ENCODE measurements at places on chromosomes 4 and X.
A peak's percentile ranks its signal among the peaks of the same experiment; 100 is the strongest.

DNA sequence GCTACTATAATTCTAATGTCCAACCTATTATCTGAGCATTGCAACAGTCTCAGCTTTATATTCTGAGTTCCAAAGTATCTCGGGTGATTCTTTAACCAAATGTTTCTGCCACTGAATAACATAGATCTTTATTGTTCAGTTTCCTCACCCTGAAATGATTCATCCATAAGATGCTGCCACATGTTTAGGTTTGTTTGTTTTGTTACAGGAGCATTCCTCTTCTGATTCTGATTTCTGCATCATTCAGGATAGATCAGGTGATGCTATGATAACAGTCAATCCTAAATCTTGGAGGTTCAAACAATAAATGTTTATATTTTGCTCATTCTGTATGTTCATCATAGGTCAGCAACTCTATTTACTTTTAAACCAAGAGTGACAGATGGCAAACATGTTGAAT, 927.6 kb downstream of the PCDH7 start:
- DNase-seq = no peak

GRCh38 chr4:88533088-88533790, 9.7 kb upstream of the PYURF start:
- no peak for DNase-seq

- no peak for DNase-seq
These were observed 312.8 kb upstream of the EPHA5 start for GRCh38 chr4:65983061-65983460.

GRCh38 chr4:82809619-82810018, 11.0 kb upstream of the SCD5 start:
- no peak for DNase-seq

- peak; percentile 57 for DNase-seq
These were observed 1.2 kb upstream of the MORF4L2 start for GRCh38 chrX:103687696-103688201.

- no peak for DNase-seq
These were observed 9.2 kb downstream of the HNRNPH2 start for GRCh38 chrX:101417190-101417589.

DNA sequence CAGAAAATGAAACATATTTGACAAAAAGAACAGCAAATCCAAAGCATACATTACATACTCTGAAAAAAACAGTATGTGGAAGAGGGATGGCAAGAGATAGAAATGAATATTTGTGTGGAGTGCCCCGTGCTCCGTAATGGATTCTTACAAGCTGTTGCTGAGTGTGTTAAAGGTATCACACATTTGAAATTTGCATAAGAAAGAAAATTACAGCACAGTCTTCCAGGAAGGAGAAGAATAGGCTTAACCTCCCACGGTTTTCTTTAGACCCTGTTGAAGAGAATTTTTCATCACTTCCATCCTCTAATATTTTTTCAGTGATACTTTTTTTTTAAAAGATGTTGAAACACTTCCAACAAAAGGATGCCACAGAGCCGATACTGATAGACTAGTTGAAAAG, 1489.4 kb downstream of the RAPGEF2 start:
- no peak for DNase-seq

GRCh38 chrX:101639583-101639982, 20.1 kb downstream of the ARMCX2 start:
- DNase-seq = no peak

GRCh38 chrX:109732807-109733612, at the start of gene ACSL4:
ACSL4 (minus strand) TSS chrX:109733257; CDS start chrX:109683363, 49,894 bp downstream.
- peak; percentile 90 for DNase-seq

GRCh38 chr4:23897564-23898109, 7.8 kb upstream of the PPARGC1A start:
- DNase-seq = no peak

DNA sequence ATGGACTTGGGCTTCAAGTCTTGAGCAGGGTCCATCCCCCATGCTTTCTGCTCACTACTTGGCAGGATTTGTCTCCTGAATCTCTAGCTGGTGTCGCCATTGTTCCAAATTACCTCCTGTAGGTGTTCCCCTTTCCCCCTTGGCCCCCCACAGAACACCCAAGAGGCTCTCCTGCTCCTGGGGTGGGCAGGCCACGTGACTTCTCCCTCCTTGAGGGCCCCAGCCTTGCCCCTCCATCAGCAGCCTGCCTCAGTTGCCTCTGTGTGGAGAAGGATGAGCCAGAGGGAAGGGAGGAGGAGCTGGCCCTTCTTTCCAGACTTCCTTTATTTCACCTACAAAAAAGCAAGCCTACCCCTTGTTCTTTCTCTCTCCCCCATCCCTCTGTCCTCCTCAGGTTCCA, 1.8 kb downstream of the GPR78 start:
- no peak for DNase-seq

GRCh38 chr4:52052475-52052780, 1.3 kb downstream of the SPATA18 start:
- no peak for DNase-seq

DNA sequence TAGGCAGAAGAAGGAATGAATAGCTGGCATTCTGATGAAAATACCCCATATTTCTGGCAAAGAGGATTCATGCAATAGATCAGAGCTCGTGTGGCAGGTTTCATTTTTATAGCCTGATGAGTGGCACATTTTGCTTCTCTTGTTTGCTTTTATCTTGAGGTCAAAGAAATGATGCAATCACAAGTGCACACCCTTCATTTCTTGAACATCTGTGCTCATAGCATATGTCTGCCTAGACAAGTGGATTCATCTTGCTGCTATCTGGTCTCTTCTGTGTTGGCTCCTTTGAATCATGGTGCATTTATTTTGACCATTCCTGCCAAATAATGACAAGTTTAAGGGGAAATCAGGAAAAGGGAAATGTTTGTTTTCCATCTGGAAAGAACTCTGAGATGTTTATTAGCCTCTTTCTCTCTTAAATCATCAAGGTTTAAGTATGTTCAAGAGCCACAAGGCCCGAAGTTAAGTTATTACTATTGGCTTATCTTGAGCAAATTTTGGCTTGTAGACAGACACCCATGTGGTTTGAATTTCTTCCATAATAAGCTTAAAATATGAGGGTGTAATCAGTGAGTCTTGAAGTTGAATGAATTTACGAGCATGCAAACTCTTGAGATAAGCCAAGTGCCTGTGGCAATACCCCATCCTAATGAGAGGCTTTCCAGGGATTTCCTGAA, 59.3 kb upstream of the HS3ST1 start:
- DNase-seq = no peak

- DNase-seq = no peak
These were observed 50.3 kb downstream of the GASK1B start for GRCh38 chr4:158122501-158122900.

DNA sequence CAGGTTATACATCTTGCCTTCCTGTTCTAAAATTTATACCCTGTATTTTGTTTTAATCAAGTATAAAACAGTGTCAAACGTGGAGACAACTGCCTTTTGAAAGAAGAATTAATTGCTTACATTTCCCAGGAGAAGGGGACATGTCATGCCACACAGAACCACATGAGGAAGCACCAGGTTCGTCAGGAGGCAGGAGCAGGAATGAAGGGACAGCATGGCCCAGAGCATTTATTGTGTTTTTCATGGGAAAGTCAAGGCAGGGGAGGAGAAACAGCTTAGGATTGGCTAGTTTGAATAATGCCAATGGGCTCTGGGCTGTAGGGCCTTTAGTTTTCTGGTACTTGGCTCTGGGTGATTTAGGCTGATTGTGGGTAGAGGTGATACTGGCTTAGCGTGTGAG, 203.7 kb downstream of the CFAP299 start:
- DNase-seq = no peak

DNA sequence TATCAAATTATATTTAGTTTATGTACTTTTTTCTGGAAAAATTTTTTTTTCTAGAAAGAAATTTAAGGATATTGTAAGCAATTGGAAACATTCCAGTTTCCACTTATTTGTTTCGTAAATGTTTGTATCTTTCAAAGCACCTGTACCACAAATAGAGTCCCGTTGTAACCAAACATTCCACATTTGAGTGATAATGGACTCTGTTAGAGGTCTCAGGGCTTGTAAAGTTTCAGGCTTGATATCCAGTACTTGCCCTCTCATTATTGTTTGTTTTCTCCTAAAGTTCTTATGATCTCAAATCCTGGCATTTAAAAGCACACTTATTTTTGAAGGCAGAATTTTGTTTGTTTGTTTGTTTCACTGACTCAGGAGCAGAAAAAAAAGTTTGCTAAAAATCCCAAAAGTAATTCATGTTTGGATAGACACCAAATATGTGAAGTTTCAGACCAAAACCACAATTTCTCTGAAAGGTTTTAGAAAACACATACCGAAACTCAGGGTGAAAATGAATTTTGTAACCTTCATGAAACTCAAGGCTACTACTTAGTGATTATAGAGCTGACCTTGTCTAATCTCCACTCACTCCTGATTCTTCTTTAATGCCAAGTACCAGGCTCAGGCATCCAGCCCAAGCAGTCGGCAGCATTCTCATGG, 5.7 kb upstream of the TMEM192 start:
- DNase-seq = no peak

DNA sequence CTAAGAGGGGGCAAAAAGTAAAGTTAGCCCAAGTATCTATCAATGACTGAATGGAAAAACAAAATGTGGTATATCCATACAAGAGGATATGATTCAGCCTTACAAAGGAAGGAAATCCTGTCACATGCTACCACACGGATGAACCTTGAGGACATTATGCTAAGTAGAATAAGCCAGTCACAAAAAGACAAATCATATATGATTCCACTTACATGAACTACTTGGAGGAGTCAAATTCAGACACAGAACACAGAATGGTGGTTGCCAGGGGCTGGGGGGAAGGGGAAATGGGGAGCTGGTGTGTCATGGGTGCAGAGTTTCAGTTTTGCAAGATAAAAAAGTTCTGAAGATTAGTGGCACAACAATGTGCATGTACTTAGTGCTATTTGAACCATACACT, 101.8 kb downstream of the SH3KBP1 start:
- DNase-seq = peak; percentile 34

DNA sequence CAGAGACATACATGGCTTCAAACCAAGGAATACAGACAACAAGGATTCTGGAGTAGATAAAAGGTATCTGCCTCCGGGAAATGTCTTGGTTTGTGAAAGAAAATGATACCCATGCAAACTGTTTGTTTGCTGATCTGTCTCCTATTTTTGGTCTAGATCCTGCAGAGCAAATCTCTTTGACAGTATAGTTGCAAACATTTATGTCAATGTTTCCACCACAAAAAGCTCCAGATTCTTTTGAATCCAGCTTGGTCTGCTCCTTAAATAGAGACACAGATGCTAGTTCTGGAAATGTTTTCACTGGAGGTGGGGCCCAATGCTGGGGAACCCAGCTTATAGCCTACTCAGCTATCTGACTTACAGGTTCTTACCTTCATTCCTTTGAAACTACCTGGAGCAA, 119.7 kb downstream of the ATG4A start:
- DNase-seq = no peak

Measured in CD4-positive, alpha-beta T cell treated with Interleukin-6 for 4 hours (primary cell).